ENCODE measurements at places on chromosomes 2 and 18.

- DNase-seq: no peak
Measured at GRCh38 chr18:59318460-59319050, at the start of gene CPLX4. CPLX4 (minus strand) TSS chr18:59318649; CDS start chr18:59318462, 187 bp downstream.

DNA sequence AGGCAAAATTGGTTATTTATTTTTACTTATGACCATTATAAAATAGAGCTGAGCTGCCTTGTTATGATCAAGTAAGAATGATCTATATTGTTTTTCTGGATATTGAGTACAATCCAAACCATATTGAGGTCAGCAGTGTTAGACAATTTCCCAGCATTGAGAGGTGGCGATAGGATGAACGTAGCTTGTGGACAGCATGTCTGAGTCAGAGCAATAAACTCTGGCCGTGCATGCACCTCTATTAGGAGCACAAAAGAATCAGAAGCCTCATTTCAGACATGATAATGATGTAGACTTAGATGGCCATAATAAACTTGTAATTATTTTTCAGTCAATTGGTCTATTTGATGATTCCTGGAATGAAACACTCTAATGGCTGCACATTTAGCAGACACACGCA lies 491.6 kb downstream of the RIT2 start:
- DNase-seq: no peak

- no peak for DNase-seq
Measured at GRCh38 chr2:37585982-37586621, 85.3 kb downstream of the CDC42EP3 start.

- DNase-seq: no peak
Measured at GRCh38 chr2:30226144-30227032, 4.9 kb upstream of the LBH start.

DNA sequence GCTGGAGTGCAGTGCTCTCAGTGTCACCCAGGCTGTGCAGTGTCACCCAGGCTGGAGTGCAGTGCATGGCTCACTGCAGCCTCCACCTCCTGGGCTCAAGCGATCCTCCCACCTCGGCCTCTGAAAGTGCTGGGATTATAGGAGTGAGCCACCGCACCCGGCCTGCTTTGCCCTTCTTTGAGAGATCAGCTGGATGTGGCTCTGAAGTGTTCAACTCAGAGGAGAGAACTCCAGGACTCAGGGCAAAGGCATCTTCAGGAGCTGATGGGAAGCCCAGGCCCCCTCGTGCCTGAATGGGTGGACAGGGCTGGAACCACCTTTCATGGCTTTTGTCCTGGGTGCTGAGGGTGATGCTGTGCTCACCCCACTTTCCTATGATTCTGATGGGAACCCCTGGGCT lies 52.0 kb upstream of the HAAO start:
- no peak for DNase-seq

GRCh38 chr2:21559351-21559750 lies 435.6 kb downstream of the TDRD15 start:
- DNase-seq: no peak

DNA sequence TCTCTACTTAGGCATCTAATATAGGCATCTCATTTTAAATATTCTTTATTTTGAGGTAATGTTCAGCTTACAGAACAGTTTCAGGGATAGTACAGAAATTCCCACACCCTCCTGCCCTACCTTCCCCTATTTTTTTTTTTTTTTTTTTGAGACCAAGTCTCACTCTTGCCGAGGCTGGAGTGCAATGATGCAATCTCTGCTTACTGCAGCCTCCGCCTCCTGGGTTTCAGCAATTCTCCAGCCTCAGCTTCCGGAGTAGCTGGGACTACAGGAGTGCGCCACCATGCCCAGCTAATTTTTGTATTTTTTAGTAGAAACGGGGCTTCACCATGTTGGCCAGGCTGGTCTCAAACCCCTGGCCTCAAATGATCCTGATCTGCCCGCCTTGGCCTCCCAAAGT lies 97.6 kb downstream of the EPB41L5 start:
- DNase-seq: no peak

- DNase-seq: peak; percentile 60
Measured at GRCh38 chr2:54757500-54757899, 34.0 kb downstream of the EML6 start.

DNA sequence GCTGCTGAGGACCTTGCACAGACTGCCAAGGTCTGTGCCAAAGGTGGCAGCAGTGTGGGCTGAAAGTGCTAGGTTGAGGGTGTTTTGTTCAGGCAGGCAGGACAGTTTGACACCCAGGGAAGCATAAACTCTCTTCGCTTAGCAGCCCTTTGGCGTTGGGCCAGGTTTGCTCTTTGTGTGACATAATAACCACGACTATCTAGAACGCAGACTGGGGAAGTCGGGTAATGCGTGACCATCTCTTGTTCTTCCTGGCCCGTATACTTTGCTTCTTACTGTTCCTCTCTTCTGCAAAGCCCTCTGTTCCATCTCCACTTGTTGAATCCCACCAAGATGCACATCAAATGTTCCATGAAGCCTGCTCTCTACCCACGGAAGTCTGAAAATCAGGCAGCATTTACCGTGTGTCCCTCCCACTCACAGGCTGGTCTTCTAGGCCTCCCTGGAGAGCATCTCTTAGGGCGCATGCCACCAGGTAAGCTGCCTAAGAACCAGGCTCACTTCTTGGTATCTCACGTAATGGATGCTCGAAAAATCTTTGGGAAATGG lies 96.7 kb upstream of the LMAN1 start:
- DNase-seq: no peak

DNA sequence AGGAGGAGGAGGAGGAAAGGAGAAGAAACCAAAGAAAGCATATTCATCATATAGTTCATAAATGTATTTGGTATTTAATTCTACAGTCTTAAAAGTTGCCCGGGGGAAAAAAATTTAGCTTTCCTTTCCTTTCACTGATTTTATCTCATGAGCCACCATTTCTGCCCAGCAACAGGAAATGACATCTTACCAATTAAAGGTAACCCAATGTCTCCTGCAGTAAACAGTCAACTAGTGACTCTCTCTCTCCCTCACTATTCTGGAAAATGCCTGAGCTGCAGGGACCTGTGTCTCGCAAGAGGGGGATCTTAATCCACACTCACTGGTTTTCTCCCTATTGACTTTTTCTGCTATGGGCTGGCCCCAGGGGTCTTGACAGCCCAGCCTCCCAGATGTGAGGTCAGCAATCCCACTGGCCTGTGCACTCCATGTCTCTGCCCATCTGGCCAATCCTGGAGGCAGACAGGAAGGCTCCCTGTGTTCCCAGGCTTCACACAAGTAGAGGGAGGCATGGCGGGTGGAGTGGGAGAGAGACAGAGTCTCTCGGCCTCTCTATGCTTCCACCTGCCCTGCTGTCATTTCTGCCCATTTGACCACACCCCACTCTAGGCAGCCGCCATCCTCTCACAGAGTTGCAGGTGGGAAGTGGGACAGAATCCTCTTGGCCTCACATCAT lies 85.4 kb upstream of the CABLES1 start:
- no peak for DNase-seq

- no peak for DNase-seq
Measured at GRCh38 chr2:62270728-62271127, 74.8 kb downstream of the B3GNT2 start.

GRCh38 chr18:3060667-3061580 lies 48.0 kb upstream of the LPIN2 start:
- peak; percentile 19 for DNase-seq

- no peak for DNase-seq
Measured at GRCh38 chr2:153163055-153163454, 315.5 kb downstream of the RPRM start.

DNA sequence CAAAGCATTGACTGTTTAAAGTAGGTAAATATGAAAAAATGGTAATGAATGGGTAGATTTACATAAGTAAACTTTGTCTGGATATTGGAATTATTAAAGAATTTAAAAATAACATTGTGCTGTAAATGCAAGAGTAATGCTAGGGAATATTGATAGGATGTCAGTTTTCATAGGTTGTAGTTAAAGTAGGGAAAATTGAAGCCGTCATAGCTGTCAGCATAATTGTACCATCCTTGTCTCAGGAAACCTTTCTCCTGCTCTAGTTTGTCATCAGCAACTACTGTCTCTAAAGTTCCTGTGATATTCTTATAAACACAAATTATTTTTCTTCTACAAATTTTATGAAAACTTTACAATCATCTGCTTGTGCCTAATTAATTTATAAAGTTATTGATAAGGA lies 10.1 kb upstream of the SPAG16 start:
- DNase-seq: no peak

- no peak for DNase-seq
Measured at GRCh38 chr2:25400576-25401216, 59.0 kb upstream of the DNMT3A start.

DNA sequence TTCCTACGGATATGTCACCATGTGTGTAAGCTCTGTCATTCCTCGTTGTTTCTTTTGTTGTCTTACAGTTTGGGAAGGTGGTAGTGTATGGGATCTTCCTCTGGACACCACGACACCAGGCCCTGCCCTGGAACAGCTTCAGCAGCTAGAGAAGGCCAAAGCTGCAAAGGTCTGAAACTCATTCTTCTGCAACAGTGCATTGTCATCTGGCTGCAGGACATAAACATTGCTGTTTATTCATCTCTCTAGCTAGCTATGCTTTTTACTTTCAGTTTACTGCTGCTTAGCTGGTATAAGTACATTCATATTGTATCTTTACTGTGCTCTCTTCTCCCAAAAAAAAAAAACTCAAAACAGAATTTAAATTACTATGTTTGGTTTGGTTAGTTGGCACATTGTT lies 39.2 kb upstream of the KCNJ13 start:
- no peak for DNase-seq

DNA sequence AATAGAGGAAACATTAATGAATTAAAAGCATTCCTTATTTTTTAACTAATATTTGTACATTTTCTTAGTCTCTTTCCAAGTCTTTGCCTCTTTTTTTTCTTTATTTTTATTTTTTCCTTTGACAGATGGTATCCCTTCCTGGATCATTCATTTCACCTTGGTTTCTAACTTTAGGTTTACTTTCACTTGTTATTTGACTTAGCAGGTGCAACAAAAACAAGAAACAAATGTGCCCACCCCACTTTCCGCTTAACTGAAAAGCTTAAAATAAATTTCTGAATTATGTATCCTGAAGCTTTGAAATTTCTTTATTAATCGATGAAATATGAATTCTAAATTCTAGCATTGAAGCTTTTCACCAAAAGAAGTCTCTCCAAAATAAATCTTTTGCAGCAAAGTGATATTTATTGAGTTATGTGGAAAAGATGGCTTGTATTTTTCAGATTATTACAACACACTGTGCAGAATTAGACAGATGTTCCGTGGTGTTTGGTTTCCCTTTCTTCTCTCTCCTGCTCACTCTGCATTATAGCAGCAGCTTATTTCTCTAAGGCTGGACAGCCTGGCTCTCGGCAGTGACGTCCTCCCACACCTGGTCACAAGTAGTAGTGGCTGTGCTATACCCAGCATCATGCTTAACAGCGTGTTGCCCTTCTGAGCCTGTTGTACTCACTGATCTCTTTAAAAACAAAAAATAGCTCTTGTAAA lies 99.1 kb upstream of the ZNF397 start:
- no peak for DNase-seq

DNA sequence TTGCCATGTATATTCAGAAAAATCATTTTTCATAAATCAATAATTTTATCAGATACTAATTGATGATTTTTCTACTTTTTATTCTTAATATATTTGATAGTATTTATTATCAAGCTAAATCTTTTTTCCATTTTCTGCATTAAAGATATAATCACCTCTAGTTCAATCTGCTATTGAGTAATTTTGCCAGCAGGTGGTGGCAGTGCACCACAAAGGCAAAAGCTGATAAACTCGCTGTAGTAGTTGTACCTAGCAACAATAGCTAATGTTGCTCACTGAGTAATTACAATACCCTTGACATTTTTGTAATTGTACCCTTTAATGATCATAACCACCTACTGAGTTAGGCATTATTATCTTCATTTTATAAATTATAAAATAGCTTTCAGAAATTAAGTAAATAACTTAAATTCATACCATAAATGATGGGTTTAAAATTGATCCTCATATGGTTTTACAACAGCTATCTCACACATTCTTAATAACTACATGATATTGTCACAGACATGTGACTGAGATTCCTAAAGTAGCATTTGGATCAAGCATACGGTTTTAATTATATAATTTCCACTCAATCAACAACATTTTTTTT lies 52.0 kb upstream of the CALCRL start:
- peak; percentile 4 for DNase-seq

DNA sequence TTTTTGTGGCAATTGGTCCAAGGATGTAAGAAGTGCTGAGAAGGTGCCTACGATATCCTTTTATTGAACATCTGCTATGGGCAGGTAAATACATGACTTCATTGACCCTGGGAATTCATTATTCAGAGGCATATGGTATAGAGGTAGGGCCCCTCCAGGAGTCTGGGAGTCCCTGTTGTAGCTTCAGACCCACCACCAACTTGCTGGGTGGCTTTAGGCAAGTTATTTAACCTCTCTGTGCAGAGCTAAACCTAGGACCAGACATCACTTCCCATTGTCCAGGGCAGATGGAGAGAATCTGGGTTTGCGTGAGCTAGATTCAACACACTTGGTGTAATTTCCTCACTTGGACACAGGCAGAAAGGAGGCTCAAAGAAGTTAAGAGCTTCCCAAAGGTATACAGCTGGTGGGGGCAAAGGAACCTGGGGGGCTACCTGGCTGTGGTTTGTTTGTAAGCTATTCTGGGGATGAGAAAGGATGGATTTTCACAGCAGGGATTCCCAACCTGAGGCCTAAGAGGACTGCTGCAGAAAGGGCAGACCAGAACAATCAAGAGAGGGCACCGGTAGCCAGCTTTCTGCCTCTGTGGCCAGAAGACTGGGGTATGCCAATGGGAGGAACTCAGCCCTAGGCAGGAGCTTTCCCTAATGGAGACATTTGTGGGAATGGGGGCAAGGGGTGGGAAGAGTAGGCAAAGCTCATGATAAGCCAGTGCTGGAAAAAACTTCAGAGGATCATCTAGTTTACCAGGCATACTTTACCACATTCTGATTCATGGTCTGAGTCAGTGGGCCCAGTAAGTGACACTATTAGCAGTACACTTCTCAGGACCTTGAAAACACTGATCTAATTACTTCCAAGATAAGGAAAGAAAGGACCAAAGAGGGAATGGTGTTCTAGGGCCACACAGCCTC lies 102.7 kb upstream of the SMAD2 start:
- DNase-seq: no peak

DNA sequence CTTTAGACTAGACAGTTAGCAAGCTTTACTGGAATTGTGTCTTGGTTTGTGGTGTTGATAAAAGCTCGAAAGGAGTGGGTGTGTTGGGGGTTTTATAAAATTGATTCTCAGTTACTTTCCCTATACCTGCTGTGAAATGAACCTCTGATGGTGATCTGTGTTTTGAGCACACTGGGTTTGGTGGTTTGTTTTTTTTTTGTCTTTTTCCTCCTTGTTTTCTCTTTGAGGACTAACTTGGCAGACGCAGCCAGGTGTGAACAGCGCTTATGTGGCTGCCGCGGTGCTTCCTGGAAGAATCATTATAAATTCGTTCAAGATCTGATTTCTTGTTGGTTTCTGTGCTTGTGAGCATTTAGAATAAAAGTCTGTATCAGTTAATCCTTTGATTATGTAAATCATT lies 28.5 kb downstream of the GRHL1 start:
- DNase-seq: no peak

Measured in B cell (primary cell).